ENCODE measurements at places on chromosomes 5 and 9. TPM values are rescaled to one million over a fixed set of nuclear protein-coding genes. Genes with fewer than 3 reads are reported as not detected.

PTAR1 gene
- 65.9 TPM for polyA plus RNA-seq

ZBED3 gene
- polyA plus RNA-seq, result 40.3 TPM

TRIM7 gene
- polyA plus RNA-seq, result 0.13 TPM

GDA gene
- polyA plus RNA-seq, result 0.47 TPM

SMIM33 gene
- polyA plus RNA-seq, result 0.05 TPM

BTNL3 gene
- not detected for polyA plus RNA-seq

LCP2 gene
- 3.9 TPM for polyA plus RNA-seq

FGF18 gene
- 0.25 TPM for polyA plus RNA-seq

MFAP3 gene
- 52.4 TPM for polyA plus RNA-seq

ABL1 gene
- 72.6 TPM for polyA plus RNA-seq

CCDC192 gene
- polyA plus RNA-seq, result 1.5 TPM

LRRC19 gene
- polyA plus RNA-seq, result 19.4 TPM

GMCL2 gene
- polyA plus RNA-seq, result not detected

NOL6 gene
- polyA plus RNA-seq, result 26.0 TPM

SPATA31D4 gene
- not detected for polyA plus RNA-seq

GPR107 gene
- polyA plus RNA-seq, result 65.3 TPM

PCDHGA4 gene
- polyA plus RNA-seq, result 2.6 TPM

PRKAA1 gene
- polyA plus RNA-seq, result 106 TPM

APBA1 gene
- 17.9 TPM for polyA plus RNA-seq

NR5A1 gene
- polyA plus RNA-seq, result not detected

NINJ1 gene
- polyA plus RNA-seq, result 33.6 TPM

UBAP1 gene
- polyA plus RNA-seq, result 59.0 TPM

IL9 gene
- not detected for polyA plus RNA-seq

GLRA1 gene
- polyA plus RNA-seq, result 0.13 TPM

RNF183 gene
- 5.1 TPM for polyA plus RNA-seq

All from left kidney (tissue), 8 donors.